ENCODE measurements at places on chromosomes 11 and 22. TPM values are rescaled to one million over a fixed set of nuclear protein-coding genes. Genes with fewer than 3 reads are reported as not detected.

GRCh38 chr11:95415837-95416304 lies 184.9 kb upstream of the SESN3 start:
- DNase-seq: no peak
- no peaks in the 10 kb centered on the region for H3K4me1 ChIP-seq
- H3K27me3 ChIP-seq: no peaks in the 10 kb centered on the region
- H3K4me3 ChIP-seq: no peak overlapping the region
- H3K27ac ChIP-seq: no peak overlapping the region

DNA sequence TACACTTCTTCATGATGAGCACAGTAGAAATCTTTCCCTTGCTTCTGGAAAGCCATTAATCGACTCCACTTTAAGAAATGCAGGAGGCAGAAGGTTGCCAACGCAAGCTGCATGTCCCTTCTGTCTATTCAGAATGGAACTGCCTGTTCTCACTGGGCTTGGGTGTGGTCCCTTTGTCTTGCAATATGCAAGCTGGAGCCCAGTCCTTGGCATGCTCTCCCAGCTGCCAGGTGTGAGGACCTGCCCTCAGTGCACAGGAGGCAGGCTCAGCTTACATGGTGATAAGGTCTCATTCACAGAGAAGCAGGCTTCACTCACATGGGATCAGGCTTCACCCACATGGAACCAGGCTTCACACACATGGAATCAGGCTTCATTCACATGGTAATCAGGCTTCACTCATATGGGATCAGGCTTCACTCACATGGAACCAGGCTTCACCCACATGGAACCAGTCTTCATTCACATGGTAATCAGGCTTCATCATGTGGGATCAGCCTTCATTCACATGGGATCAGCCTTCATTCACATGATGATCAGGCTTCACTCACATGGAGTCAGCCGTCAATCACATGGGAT lies 59.2 kb upstream of the USP47 start:
- no peaks in the 10 kb centered on the region for H3K36me3 ChIP-seq
- peaks cover under 1% of the 10 kb centered on the region for H3K27me3 ChIP-seq
- H3K27ac ChIP-seq: no peak overlapping the region
- no peaks in the 10 kb centered on the region for H3K4me1 ChIP-seq

Gene SCT
- not detected for total RNA-seq

DNA sequence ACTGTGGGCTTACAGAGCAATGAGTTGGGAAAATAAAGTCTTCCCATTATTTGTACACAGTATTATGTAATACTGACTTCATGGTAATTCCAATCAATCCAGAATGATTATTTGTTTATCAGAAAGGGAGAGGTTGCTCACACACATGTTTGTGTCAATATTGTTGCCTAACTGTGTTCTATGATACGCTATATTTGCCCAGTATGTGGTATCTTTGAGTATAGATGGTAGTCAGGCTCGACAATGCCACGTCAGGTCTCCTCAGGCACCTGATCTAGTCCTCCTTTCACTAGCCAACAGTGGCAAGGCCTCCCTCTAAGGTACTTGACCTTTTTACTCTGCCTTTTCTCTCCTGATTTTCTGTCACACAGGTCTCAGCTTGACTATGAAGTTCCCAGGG lies 5.3 kb downstream of the DNHD1 start:
- H3K4me1 ChIP-seq: no peaks in the 10 kb centered on the region
- H3K36me3 ChIP-seq: peaks cover 33% of the 10 kb centered on the region
- H3K27ac ChIP-seq: no peak overlapping the region
- no peak for DNase-seq
- no peaks in the 10 kb centered on the region for H3K27me3 ChIP-seq
- no peak overlapping the region for H3K4me3 ChIP-seq

Gene CUL5
- total RNA-seq: 65.5 TPM

Gene SLC22A9
- total RNA-seq: not detected

GRCh38 chr22:33038836-33039235 lies 19.3 kb downstream of the SYN3 start:
- DNase-seq: no peak
- no peaks in the 10 kb centered on the region for H3K4me1 ChIP-seq
- H3K4me3 ChIP-seq: no peak overlapping the region
- H3K36me3 ChIP-seq: no peaks in the 10 kb centered on the region
- H3K27me3 ChIP-seq: peaks cover 15% of the 10 kb centered on the region
- no peak overlapping the region for H3K27ac ChIP-seq
